Endothelial cell (in vitro differentiated cells): ENCODE measurements at places on chromosomes 16 and 17.

DNA sequence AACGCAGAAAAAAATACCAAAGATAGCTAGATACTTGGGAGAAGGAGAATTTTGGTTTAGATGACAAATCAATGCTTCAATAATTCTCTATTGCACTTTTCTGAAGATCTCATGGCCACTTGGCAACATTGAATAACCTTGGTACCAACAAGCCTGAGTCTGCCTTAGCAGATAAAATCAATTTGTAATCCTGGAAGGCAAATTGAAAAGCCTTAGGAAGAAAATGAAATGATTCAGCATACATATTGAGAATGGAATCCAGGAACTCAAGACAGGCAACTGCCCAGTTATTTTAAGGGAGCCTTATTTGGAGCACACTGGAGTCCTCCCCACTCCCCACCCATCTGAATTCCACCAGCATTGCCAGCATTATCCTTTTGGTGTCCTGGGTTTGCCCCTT is 109.3 kb upstream of the SOX9 start:
- DNase-seq = no peak
- no peaks in the 10 kb centered on the region for H3K27me3 ChIP-seq
- H3K4me3 ChIP-seq = no peak overlapping the region
- no peaks in the 10 kb centered on the region for H3K36me3 ChIP-seq
- H3K27ac ChIP-seq = no peak overlapping the region

GRCh38 chr17:46200197-46200596 is 7.0 kb upstream of the KANSL1 start:
- H3K27ac ChIP-seq = no peak overlapping the region
- peaks cover 2% of the 10 kb centered on the region for H3K27me3 ChIP-seq
- peaks cover 2% of the 10 kb centered on the region for H3K4me1 ChIP-seq
- DNase-seq = no peak

DNA sequence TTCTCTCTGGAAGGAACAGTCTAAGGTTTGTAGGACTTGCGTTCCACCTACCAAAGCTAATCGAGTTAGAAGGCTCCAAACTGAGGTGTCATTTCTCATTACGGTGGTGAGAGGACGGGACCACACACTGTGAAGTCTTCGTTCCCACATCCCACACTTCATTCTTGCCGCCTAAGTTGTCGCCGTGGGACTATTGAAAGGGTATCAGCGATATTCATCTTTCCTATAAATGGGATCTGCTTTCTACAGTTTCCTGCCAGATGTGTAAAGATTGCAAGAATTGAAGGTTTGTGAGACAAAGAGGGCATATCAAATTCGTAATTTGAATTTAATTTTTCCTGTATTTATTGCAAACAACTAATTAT is 608 bp upstream of the TRIM37 start:
- peaks cover 4% of the 10 kb centered on the region for H3K36me3 ChIP-seq
- peak overlapping the region; percentile 72 for H3K27ac ChIP-seq
- H3K4me3 ChIP-seq = peak overlapping the region; percentile 92
- DNase-seq = no peak
- H3K4me1 ChIP-seq = peaks cover 4% of the 10 kb centered on the region

GRCh38 chr16:86398622-86399021 is 111.7 kb upstream of the FOXF1 start:
- peaks cover 21% of the 10 kb centered on the region for H3K4me1 ChIP-seq
- DNase-seq = no peak
- H3K27me3 ChIP-seq = peaks cover 1% of the 10 kb centered on the region
- H3K27ac ChIP-seq = no peak overlapping the region
- H3K36me3 ChIP-seq = peaks cover 9% of the 10 kb centered on the region
- no peak overlapping the region for H3K4me3 ChIP-seq
